ENCODE measurements at places on chromosomes 11 and 22. TPM values are rescaled to one million over a fixed set of nuclear protein-coding genes. Genes with fewer than 3 reads are reported as not detected.

Gene BANF1
- total RNA-seq, result 118 TPM

Gene OR51B6
- not detected for total RNA-seq

Gene SLC17A6
- total RNA-seq, result not detected

Gene ZP1
- total RNA-seq, result 0.16 TPM

Gene LMNTD2
- 0.65 TPM for total RNA-seq

Gene ACCSL
- total RNA-seq, result not detected

Gene SEC14L6
- total RNA-seq, result 8.1 TPM

Gene C22orf23
- total RNA-seq, result under 0.01 TPM

Gene HPX
- total RNA-seq, result 0.38 TPM

Gene SMC1B
- not detected for total RNA-seq

Gene NLRX1
- 19.1 TPM for total RNA-seq
